Gastrocnemius medialis (tissue), 4 donors: ENCODE measurements at places on chromosomes 12 and 14. TPM values are rescaled to one million over a fixed set of nuclear protein-coding genes. Genes with fewer than 3 reads are reported as not detected.
A peak's percentile ranks its signal among the peaks of the same experiment; 100 is the strongest.

The CCDC177 gene
- not detected for total RNA-seq

GRCh38 chr14:100748944-100749343 lies 22.3 kb downstream of the DLK1 start:
- no peaks in the 10 kb centered on the region for H3K4me1 ChIP-seq
- DNase-seq = no peak
- H3K4me3 ChIP-seq = no peak overlapping the region
- no peak overlapping the region for H3K27ac ChIP-seq
- no peaks in the 10 kb centered on the region for H3K27me3 ChIP-seq

DNA sequence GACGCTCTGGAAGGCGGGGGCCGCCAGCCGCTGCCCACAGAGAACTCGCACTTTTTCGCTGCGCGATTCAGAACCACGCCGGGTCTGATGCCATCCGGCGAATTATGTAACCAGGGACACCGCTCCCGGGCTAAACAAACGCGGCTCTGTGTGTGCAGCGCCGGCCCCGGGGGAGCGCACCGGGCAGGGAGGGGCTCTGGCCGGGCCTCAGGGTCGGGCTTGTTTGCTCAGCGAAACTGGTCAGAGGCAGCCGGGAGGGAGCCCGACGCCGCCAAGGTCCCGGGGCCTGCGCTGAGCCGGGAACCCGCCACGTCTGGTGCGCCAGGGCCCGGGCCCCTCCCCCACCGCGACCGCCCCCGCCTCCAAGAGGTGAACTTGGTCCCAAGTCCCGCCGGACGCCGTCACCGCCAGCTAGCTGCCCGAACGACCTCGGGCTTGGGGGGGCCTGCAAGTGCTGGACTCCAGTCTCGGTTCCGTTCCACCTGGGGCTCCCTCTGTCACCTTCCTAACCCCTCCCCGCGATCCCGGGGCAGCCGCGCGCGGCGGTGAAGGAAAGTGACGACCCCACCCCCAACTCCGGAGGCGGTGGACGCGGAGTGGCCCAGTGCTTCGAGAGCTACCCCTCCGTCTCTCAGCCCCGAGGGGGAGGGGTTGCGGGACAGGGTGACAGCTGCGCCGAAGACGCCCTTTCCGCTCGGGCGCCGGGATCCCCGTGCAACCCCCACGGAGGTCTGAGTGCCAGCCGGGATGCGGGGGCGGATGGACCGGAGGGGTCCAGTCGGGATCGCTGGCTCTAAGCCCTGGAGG lies 848 bp downstream of the CTDSP2 start:
- peak; percentile 84 for DNase-seq
- peak overlapping the region; percentile 98 for H3K27ac ChIP-seq
- peaks cover 71% of the 10 kb centered on the region for H3K4me1 ChIP-seq
- no peaks in the 10 kb centered on the region for H3K36me3 ChIP-seq

GRCh38 chr14:84228702-84229101 lies 1301.2 kb upstream of the FLRT2 start:
- DNase-seq = no peak
- no peaks in the 10 kb centered on the region for H3K4me1 ChIP-seq
- H3K36me3 ChIP-seq = no peaks in the 10 kb centered on the region
- no peaks in the 10 kb centered on the region for H3K27me3 ChIP-seq

- peak overlapping the region; percentile 31 for H3K4me3 ChIP-seq
- H3K27me3 ChIP-seq = no peaks in the 10 kb centered on the region
Observed at GRCh38 chr14:104698688-104699425, 9.4 kb downstream of the INF2 start.

GRCh38 chr14:100714258-100714892 lies 12.3 kb upstream of the DLK1 start:
- no peaks in the 10 kb centered on the region for H3K4me1 ChIP-seq
- no peak for DNase-seq
- no peaks in the 10 kb centered on the region for H3K36me3 ChIP-seq
- H3K4me3 ChIP-seq = no peak overlapping the region
